ENCODE measurements at places on chromosomes 7 and 10.

GRCh38 chr7:154903083-154903731, 99.7 kb downstream of the PAXIP1 start:
- DNase-seq: no peak

DNA sequence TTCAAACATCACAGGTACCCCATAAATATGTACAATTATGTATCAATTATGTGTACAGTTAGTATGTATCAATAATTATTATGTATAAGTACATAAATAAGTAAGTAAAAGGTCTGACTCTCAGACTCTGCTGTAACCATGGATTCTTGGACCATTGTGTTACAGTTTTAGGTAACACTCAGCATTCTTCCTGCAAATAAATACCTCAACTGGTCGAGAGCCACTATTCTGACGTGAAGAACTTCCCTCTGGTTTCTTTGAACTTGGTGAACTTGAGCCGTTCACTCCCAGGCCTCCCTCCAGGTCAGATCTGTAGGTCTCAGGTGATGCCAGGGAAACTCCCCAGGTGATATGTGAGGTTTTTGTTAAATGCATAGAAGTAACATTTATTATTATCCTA, 191.8 kb upstream of the PLXNA4 start:
- DNase-seq: no peak

DNA sequence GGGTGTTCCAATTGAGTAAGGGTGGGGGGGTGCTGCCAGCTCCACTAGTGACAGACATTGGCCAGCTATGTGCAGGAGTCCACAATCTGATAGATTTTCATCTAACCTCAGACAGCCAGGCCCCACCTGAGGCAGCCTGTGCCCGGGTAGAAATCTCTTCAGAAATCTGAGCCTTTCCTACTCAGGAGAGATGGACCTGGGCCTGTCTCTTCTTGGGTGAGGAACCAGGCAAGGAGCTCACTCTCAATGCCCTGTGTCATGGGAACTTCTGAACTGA, 86.9 kb downstream of the UBE2H start:
- no peak for DNase-seq

GRCh38 chr7:33054261-33054964, 8.2 kb downstream of the NT5C3A start:
- no peak for DNase-seq

- DNase-seq: no peak
Observed at GRCh38 chr10:44300666-44301649, 83.9 kb downstream of the CXCL12 start.

DNA sequence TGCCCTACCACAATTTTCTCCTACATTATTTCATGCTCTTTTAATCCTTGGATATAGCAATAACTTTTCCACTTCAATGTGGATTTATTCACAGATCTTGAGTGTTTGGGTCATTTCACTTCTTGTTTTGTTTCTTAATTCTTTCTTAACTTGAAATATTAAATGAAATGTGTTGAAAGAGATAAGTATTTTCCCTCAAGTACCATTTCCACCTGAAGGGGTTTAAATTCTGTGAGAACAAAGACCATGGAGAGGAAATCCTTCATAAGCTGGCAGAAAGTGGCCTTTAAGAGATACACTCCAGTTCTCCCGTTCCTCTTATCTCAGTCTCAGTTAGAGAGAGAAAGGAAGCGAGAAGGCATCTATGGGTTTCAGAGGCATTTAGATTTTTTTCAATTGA, 14.1 kb upstream of the DLD start:
- no peak for DNase-seq

DNA sequence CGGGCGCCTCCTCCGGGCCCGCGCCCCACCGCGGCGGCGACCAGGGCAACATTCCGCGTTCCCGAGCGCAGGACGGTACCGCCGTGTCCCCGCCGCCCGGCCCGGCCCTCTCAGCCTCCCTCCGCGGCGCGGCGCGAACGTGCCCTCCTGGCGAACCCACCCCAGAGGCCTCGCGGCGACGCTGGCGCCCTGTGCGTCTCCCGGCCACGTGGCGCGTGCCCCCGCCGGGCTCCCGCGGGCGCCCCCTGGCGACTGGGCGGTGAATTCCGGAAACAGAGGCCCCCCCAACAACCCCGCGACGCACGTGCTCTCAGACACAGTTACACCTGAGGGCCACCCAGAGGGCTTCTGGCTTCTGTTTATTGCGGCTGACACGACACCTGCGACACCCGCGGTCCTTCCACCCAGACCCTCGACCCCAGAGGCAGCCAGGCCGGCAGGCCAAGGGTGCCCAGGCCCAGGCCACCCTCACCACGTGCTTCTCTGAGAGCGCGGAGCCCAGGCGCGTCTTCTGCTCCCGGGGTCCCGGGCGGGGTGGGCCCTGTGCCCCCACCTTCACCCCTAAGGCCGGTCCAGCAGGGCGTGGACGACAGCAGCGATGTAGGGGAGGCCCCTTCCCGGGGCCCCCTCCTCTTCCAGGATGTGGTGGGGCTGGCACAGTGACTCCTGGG, at the start of gene SAP25:
Gene SAP25 (minus strand): TSS at position 210 of the 671 bp plus-strand sequence. CDS start 158 bp downstream, at position 52.
- DNase-seq: peak; percentile 80

DNA sequence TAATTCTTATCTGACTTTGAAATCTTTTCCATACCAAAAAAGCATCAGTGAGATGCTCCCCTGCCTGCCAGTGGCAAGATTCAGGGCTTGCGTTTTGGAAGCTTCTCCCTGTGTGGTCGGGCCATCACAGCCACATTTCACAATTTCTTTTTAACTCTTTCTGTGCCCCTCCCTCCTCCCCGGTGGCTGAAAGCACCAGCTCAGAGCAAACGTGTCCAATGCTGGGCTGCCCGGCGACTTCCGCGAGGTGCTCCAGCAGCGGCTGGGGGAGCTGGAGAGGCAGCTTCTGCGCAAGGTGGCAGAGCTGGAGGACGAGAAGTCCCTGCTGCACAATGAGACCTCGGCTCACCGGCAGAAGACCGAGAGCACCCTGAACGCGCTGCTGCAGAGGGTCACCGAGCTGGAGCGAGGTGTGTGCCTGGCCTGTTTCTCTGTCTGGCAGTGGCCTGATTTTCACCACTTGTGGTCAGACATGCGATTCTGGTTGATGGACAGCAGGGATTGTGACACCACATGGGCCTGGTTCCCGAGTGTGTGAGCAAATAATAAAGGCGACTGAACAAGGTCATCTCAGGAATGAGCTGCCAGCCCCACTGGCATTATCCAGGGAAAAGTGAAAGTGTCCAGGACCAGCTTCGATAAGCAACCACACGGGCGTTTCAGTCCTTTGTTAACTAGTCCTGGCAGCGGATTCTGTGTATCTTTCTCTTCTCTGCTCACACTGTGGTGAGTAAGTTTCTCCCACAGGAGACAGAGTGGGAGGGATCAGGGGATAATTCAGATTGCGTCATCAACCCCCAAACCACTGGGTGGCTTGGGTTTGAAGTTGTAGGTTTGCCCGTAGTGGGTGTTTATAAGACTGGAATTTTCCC, 2.6 kb downstream of the NPTX2 start:
- peak; percentile 66 for DNase-seq

- no peak for DNase-seq
Observed at GRCh38 chr10:24873281-24873683, 79.1 kb downstream of the PRTFDC1 start.

DNA sequence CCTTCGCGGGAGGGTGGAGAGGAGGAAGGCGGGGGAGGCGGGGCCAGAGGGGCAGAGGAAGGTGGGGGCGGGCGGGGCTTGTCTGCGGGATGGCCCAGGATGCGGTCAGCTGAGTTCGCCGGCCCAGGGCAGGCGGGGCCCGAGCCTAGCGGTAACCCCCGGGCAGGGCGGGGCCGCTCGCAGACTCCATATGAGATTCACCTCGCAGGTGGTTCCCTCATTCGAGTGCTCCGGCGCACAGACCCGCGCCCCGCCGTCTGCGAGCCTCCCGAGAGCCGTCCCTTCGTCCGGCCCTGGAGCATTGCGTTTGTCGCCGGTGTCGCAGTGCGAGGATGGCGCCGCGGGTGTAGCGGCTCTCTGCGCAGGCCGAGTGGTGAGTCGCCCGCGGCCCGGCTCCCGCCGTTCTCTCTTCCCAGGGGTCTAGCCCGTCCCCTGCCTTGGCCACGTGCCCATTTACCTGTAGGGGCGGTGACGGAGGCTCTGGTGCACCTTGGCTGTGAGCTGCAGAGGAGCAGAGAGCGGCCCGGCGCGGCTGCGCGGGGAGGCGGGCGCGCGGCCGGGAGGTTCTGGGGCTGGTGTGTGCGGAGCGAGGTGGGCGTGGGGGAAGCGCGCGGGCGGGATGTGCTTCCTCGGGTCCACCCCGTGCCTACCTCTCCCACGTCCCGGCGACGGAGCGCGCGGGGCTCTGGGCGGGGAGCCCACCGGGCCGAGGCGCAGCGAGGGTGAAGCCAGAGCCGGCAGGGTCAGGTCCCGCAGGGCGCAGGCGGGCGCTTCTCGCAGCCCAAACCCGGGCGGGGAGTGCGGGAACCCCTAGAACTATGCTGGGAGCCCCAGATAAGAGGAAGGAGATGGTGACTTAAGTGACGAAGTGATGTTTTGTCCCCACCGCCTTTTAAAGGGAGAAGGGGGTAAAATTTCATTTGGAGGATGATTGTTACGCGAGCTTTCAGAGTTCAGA, at the start of gene UPP1:
Gene UPP1 (plus strand): TSS at position 220 of the 958 bp plus-strand sequence. CDS start 5,519 bp downstream, outside the sequence.
- peak; percentile 95 for DNase-seq

- DNase-seq: no peak
Observed at GRCh38 chr7:2299870-2300512, 14.2 kb downstream of the SNX8 start.

GRCh38 chr7:128236924-128237586, 4.0 kb upstream of the LEP start:
- DNase-seq: peak; percentile 6

- no peak for DNase-seq
Observed at GRCh38 chr10:98885378-98885777, 350.3 kb downstream of the HPSE2 start.

DNA sequence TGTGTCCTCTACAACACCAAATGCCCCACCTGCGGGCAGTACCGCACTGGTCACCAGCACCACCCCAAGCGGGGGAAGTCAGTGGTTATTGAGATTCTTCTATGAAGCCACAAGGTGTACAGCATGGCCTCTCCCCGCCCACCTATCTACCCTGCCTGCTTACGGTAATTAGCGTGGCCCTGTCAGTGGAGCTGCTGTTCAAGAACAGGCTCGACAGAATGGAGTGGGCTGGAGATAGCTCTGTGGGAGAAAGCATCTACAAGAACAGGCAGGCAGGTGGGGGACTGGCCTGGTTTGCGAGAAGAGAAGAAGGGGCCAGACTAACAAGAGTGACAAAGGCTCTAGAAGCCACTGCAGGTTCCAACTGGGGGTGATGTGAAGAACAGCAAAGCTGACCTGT, 108.3 kb downstream of the RNF216 start:
- DNase-seq: no peak

- no peak for DNase-seq
Observed at GRCh38 chr7:40647719-40648118, 512.9 kb downstream of the SUGCT start.

GRCh38 chr10:59622320-59623132, 87.1 kb downstream of the SLC16A9 start:
- peak; percentile 88 for DNase-seq

DNA sequence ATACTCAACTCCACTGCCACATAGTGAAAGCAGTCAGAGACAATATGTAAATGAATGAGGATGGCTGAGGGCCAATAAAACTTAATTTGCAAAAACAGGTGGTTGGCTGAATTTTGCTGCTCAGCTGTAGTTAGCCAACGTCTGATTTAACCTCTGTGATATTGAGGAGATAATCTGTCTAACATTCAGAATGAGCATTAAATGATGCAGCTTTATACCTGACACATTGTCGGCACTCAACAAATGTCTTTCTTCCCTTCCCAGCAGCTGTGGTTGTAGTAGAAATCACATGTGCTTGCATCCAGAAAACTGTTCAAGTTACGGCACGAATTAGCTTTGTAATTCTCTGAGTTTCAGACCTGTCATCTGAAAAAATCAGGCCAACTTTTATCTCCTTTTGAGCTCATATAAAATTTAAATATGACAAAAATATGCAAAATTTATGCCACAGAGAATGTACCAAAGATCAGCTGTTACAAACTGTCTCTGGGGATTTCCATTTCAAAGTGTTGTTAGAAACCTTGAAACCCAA, 1239.7 kb downstream of the GATA3 start:
- DNase-seq: no peak

- DNase-seq: peak; percentile 77
Observed at GRCh38 chr7:50595491-50596102, 30.4 kb upstream of the DDC start.

DNA sequence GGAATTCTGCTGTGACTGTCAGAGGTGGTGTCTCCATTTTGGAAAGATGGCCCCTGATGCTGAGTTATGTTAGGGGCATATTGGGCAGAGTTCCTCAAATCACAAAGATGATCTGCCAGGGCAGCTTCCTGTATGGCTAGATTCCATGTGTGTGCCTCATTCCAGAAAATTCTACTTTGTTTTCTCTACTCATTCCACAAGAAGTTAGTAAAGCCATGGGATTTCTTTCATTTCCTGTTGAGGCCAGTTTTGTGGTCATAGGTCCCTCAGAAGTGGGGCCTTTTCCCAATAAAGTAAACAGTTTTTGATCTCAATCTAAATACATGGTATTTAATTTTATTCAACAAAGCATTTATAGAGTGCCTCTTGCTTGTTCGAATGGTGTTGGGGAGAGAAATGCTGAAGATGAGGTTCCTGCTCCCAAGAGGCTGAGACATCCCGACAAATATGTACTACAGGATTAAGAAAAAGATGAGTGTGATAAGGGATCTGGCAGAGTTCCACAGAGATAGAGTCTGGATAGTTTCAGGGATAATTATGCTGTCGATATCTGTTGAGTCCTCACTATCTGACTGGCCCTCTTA, 33.0 kb downstream of the MINDY4 start:
- no peak for DNase-seq

Data from GM23338 (cell line).